ENCODE measurements at places on chromosomes 12 and 14. TPM values are rescaled to one million over a fixed set of nuclear protein-coding genes. Genes with fewer than 3 reads are reported as not detected.

TMEM30B gene
- total RNA-seq: 0.09 TPM

C3AR1 gene
- 0.28 TPM for total RNA-seq

C12orf42 gene
- not detected for total RNA-seq

RNF212B gene
- not detected for total RNA-seq

PELI2 gene
- total RNA-seq: 3.6 TPM

BHLHE41 gene
- total RNA-seq: 0.09 TPM

GPR132 gene
- total RNA-seq: not detected

GPR65 gene
- 0.09 TPM for total RNA-seq

RPL36AL gene
- 293 TPM for total RNA-seq

ESPL1 gene
- 5.9 TPM for total RNA-seq

Data from endothelial cell of coronary artery (primary cell).